ENCODE measurements at places on chromosomes 5 and 9.

DNA sequence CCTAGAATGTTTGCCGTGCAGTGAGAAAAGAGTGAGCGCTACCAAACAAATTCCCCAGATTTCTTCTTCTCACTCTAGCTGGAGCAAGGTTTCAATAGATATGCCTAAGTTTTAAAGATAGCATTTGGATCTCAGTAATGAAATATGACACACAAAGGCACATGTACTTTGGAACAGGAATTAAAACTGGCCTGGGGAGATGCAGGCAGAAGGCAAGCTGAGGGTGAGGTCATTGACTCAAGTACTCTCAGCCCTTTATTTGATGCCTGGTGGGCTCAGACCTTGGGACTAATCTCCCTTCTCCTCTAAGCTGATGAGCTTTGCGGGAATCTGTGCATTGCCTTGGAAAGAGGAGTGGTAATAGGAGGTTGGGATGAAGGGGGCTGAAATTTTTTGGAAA lies 323.3 kb upstream of the SLC30A5 start:
- DNase-seq = no peak

GRCh38 chr5:41243558-41243957 lies 30.2 kb upstream of the C6 start:
- DNase-seq = no peak

- no peak for DNase-seq
Measured at GRCh38 chr9:129497813-129498450, 123.0 kb downstream of the C9orf50 start.

GRCh38 chr9:77854916-77855311 lies 176.7 kb downstream of the GNAQ start:
- DNase-seq = peak; percentile 69

GRCh38 chr5:155522540-155522939 lies 509.0 kb downstream of the KIF4B start:
- no peak for DNase-seq

GRCh38 chr5:145316282-145316681 lies 518.9 kb downstream of the PRELID2 start:
- no peak for DNase-seq

- DNase-seq = no peak
Measured at GRCh38 chr9:106887066-106887465, 24.1 kb downstream of the ZNF462 start.
